Fibroblast of the conjunctiva (primary cell): ENCODE measurements at places on chromosomes 5 and 9.
A peak's percentile ranks its signal among the peaks of the same experiment; 100 is the strongest.

DNA sequence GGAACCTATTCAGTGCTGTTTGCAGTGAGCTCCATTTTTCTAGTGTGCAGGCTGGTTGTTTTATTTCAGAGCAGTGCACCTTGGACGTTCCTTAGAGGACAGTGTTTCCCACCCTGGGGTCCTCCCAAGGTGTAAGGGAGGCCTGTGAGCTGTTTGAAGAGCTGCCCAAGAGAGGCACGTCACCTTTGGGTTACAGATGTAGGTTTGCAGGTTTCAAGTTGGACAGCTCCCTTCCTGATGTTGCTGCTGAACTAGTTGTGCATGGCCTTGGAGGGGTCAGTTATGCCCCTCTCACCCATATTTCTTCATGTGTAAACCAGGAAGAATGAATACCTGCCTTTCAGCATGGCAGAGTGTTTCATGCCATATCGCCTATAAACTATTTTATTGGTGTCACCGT is 34.7 kb upstream of the POMT1 start:
- DNase-seq, result no peak

DNA sequence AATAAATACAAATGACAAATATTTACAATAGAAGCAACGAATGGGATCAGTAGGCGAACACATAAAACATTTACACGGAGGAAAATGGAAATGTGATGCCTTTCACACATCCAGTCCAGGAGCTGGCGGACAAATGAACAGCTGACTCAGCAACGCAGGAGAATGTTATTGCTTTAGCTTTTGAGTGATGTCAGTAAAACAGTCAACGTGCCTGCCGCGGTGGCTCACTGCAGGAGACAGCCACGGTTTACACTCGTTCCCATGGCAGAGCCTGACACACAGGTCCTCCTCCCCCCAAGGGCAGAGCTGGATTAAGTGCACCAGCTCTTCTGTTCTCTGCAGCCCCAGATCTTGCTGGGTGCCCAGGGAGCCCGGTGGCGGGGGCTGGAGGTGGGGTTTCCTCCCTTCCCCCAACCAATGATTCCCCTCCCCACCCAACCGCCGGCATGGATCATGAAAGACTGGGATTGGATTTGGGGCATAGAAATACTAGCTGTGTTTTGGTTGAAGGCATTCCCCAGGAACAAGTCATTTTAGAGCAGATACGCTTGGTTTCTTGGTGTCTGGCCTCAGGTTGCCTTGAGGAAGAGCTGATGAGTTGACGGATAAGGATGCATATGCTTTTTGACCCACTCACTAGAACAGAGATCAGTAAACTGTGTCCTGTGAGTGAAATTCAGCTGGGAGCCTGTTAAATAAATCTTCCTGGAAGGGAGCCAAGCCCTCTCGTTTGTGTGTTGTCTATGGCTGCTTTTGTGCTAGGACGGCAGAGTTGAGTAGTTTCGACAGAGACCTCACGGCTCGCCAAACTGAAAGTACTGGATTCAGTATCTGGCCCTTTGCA is 12.5 kb downstream of the STC2 start:
- DNase-seq, result peak; percentile 73

GRCh38 chr5:173792781-173793547 is 95.2 kb upstream of the CPEB4 start:
- no peak for DNase-seq

DNA sequence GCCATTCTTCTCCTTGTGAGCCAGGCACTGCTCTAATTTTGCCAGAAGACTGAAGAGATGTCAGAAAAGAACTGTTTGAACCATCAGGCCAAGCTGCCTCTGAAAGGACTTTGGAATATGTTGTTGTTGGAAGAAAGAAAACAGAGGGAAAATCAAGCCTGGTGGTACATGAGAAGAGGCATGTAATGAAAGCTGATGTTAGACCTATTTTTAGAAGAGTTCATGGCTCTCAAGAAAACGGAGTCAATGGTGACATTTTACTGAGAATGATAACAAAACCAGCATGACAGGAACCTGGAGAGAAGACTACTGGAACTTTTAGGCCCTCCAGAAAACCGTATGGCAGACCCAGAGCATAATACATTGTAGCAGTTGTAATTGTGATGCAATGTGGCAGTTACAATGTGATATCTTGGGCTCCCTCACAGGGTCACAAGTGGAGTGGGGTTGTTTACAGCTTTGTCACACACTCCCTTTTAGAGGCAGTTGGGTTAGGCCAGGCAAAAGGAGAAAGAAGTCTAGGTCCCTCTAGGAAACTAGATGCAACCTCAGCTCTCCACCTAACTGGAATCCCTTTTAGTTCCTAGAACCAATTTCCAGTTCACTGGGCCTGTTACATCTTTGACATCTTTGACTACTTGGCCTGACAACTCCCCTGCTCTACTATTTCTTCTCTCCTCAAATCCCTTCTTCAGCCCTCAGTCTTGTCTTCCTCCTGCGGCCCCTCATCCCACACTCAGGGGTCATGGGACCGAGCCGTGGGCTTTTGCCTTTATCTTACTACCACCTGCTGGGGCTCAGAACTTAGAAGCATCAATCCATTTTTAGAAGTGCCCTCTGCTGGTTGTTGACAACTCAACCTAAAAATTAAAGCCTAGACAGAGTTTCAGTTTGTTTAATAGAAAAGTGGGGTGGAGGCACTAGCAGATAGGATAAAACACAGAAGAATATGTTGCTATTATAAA is 61.2 kb upstream of the JAK2 start:
- DNase-seq, result no peak

- no peak for DNase-seq
Observed at GRCh38 chr9:113592876-113593575, 129.5 kb downstream of the RGS3 start.

GRCh38 chr9:74556685-74557084 is 59.5 kb downstream of the RORB start:
- no peak for DNase-seq

DNA sequence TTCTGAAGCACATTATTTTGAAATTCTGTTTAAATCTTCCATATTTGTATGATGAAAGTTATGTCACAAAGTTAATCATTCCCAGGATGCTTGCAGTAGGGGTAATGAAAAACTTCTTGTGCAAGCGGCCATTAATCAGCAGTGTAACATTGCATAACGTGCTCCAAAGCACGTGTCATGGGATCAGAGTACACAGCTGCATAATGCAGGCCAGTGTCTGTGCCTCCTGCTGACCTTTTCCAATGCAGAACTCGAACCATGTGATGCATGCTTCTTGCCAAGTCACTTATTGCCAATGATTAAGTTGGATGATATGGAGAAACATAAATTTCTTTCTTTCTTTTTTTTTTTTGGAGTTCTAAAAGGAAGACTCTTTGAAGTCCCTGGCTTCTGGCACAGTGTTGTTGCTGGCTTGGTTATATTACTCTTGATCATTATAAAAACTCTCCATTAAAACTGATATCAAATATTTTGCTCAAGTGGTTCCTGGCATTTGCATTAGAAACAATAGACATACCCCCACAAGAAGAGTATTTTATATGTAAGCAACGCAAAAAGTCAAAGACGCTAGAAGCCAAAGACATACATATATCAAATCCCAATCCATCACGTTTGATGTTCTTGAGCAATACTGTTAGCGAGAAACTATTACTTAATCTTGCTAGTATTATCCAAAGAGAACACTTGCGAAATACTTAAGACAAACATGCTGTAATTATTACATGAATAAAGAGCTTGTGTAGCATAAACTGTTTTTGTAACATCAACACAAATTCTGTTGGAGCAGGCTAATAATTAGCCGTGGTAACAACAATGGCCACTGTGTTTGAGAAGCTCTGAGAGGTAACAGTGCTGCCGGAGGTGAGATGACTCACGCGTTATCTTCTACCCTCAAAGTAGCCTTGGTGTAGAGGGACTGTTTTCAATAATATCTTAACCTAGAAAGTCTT is 164.2 kb downstream of the AUH start:
- DNase-seq, result peak; percentile 96

- DNase-seq, result no peak
Observed at GRCh38 chr5:173919443-173919842, 31.3 kb downstream of the CPEB4 start.

GRCh38 chr5:57538341-57538955 is 55.8 kb upstream of the ACTBL2 start:
- DNase-seq, result peak; percentile 80

- peak; percentile 16 for DNase-seq
Observed at GRCh38 chr5:143133721-143134120, 269.8 kb downstream of the NR3C1 start.

DNA sequence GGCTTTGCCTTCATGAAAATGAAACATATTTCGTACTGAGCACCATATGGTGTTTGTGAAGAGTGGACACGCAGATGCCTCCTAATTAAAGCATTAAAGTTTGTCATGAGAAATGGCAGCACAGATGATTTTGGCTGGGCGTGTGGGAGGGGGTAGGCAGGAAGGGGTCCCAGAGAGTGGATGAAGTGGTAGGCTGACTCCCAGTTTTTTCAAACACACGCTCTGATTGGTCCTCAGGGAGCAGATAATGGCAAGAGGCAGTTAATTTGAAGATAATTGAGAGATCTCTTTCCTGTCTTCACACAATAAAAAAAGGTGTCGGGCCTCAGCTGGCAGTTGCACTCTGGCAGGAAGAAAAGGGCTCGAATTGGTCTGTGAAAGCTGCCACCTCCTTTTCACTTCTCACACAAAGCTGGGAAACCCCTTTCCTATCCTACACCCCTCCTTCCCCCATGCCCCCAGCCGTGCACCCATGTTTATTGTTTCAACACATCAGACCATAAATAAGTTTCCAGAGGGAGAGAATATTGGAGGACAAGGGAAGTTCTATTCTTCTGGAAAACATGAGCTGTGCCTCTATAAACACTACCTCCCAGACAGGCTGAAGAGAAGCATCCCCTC is 429.6 kb downstream of the ARHGEF28 start:
- DNase-seq, result no peak
